Mesothelial cell of epicardium (in vitro differentiated cells): ENCODE measurements at places on chromosomes 3 and 15.

DNA sequence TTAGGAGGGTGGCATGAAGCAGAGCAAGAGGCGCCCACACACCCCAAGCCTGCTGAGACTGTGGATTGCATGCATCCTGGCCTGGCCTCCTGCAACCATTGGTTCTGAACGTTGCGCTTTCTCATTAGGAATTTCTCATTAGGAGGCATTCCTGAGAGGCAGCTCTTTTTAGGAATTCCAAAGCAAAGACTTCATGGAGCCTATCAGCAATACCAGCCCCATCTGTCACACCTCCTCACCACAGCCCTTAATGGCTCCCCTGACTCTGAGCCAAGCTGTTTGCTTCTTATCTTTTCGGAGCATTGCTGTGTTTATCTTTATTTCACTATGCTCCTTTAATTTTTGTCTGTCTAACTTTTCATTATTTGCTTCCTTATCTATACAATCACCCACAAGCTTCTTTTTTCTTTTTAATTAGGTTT, 226.9 kb downstream of the CACNA2D3 start:
- peak; percentile 51 for DNase-seq
- H3K27me3 ChIP-seq: no peaks in the 10 kb centered on the region
- H3K4me3 ChIP-seq: no peak overlapping the region
- H3K27ac ChIP-seq: peak overlapping the region; percentile 88

- no peak overlapping the region for H3K4me3 ChIP-seq
- no peaks in the 10 kb centered on the region for H3K36me3 ChIP-seq
- no peak overlapping the region for H3K27ac ChIP-seq
- peaks cover 10% of the 10 kb centered on the region for H3K4me1 ChIP-seq
- peaks cover 15% of the 10 kb centered on the region for H3K27me3 ChIP-seq
Observed at GRCh38 chr15:25738171-25738965, 124.8 kb downstream of the ATP10A start.

DNA sequence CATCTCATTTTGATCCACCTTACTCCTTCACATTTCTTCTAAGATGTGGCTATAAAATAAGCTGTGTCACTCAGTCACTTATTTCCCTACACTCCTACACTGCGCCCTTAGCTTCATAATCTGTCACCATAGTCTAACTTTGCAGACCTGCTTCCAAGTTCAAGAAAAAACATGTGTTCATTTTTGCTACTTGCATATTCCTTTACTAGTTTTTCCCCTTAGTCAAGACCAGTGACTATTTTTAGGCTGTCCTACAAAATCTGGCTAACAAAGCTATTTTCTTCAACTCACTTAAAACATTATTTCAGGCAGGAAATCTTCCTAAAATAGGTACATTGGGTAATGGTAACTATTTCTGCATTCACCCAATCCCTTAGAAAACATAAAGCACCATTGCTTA, 272.5 kb downstream of the TBC1D5 start:
- no peak overlapping the region for H3K4me3 ChIP-seq
- H3K27me3 ChIP-seq: no peaks in the 10 kb centered on the region
- H3K4me1 ChIP-seq: peaks cover 4% of the 10 kb centered on the region
- no peaks in the 10 kb centered on the region for H3K36me3 ChIP-seq
- no peak for DNase-seq

DNA sequence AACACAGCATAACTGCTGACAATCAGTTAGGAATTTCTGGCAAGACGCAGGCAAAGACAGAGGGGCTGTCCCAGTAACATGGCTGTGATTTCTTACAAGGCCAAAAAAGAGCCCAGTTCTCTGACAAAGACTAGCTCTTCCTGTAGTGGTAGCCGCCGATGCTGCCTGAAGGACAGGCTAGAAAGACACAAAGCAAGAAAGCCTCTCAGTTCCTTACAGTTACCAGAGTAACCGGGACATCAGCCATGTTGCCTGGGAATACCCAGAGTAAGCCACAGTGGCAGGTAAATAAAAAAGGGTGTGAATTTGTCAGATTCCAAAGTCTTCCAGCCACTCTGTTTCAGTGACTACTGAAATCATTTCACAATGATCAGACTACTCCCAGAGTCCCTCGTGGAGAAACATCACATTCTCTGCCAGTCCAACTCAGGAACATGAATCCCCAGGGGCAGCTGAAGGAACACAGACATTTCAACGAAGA, 493.6 kb upstream of the ADAMTS9 start:
- H3K4me3 ChIP-seq: no peak overlapping the region
- no peak overlapping the region for H3K27ac ChIP-seq
- peaks cover 11% of the 10 kb centered on the region for H3K4me1 ChIP-seq

GRCh38 chr3:69013253-69014021, at the start of gene EOGT:
EOGT (minus strand) TSS chr3:69013684; CDS start chr3:69009846, 3,838 bp downstream.
- H3K4me1 ChIP-seq: peaks cover 14% of the 10 kb centered on the region
- no peaks in the 10 kb centered on the region for H3K27me3 ChIP-seq
- H3K27ac ChIP-seq: peak within 1 kb of the TSS; percentile 86

DNA sequence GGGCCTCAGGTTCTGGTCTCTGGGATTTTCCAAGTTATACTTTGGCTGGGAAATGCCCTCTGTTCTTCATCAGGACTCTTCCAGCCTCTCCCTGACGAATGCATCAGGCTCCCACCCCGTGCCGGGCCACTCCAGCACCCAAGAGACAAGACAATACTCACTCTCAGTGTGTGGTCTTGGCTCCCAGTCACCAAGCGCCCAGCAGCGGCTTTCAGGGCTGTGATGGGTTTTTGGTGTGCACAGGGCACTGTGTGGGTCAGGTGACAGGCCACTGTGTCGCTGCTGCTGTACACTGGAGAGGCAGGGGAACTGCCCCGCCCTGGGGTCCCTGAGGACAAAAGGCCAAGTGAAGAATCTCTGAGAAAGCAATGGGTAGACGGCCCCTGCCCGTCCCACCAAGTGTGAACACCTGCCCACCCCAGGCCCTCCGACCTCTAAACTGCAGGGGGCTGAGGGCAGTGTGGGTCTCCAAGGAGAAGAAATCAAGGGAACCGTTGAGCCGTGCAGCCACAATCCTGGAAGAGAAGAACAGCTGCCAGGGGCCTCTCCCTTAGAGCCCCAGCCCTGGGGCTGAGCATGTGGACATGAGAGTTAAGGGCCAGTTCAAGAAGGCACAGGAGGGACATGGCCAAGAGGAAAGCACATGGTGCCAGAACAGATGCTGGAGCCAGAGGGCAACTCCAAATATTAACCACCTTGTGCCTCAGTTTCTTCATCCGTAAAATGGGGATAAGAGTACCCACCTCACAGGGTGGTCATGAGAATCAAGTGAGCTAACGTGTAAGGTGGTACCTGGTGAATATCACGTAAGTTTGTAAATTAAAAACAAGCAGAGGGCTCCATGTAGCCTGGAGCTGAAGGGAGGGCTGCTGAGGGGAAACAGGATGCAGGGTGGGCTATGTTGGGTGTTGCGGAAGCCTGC, 34.1 kb downstream of the PTPN23 start:
- H3K4me1 ChIP-seq: no peaks in the 10 kb centered on the region
- H3K4me3 ChIP-seq: no peak overlapping the region
- DNase-seq: no peak
- peaks cover 13% of the 10 kb centered on the region for H3K36me3 ChIP-seq
- no peaks in the 10 kb centered on the region for H3K27me3 ChIP-seq

- H3K36me3 ChIP-seq: no peaks in the 10 kb centered on the region
- DNase-seq: no peak
Observed at GRCh38 chr3:22098021-22098420, 347.0 kb upstream of the ZNF385D start.

GRCh38 chr15:68729789-68730411, 90.8 kb downstream of the ANP32A start:
- H3K27ac ChIP-seq: peak overlapping the region; percentile 83
- no peak overlapping the region for H3K4me3 ChIP-seq
- peaks cover 28% of the 10 kb centered on the region for H3K4me1 ChIP-seq
- no peaks in the 10 kb centered on the region for H3K27me3 ChIP-seq

- no peak for DNase-seq
- H3K27me3 ChIP-seq: no peaks in the 10 kb centered on the region
- H3K4me1 ChIP-seq: peaks cover 6% of the 10 kb centered on the region
- peaks cover 6% of the 10 kb centered on the region for H3K36me3 ChIP-seq
- no peak overlapping the region for H3K27ac ChIP-seq
- H3K4me3 ChIP-seq: no peak overlapping the region
Observed at GRCh38 chr3:34675383-34676120, 877.1 kb downstream of the PDCD6IP start.

DNA sequence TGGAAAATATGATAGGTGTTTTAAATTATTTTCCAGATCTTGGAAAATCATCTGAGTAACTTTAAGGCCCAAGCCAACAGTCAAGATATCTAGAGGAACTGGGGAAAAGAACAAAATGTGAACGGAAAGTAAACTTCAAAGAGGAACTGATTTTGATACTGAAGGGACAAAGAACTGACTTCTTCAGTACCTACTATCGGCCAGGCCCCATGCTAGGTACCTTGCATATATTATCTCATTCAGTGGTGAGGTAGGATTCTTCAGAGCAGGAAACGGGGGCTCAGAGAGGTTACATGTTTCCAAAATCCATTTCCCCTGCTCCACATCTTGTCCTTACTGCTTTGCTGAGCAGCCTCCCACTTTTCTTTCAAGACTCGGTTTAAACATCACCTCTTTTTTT, 9.8 kb upstream of the ZNF710 start:
- no peak overlapping the region for H3K27ac ChIP-seq
- no peaks in the 10 kb centered on the region for H3K4me1 ChIP-seq

GRCh38 chr3:16999871-17000270, 115.1 kb downstream of the PLCL2 start:
- H3K4me3 ChIP-seq: no peak overlapping the region
- H3K4me1 ChIP-seq: no peaks in the 10 kb centered on the region
- no peak overlapping the region for H3K27ac ChIP-seq
- DNase-seq: no peak
- no peaks in the 10 kb centered on the region for H3K36me3 ChIP-seq
- H3K27me3 ChIP-seq: peaks cover 2% of the 10 kb centered on the region

DNA sequence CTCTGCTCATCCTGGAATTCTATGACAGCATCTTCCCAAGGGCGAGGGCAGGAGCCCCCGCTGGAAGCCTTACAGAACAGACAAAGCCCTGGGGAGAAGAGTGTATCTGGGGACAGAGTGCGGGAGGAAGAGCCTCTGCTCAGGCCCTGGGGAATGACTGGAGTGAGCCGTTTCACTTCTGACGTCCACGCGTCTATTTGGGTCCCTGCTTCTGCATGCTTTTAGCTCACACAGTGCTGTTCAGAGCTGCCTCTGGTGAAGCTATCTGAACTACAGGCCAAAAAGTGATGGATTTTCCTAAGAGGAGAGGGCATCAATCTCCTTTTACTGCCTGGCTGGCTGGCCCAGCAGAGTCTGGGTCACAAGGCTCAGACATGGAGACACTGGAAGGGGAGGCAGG, 311.8 kb downstream of the NTRK3 start:
- H3K4me3 ChIP-seq: no peak overlapping the region
- H3K27ac ChIP-seq: no peak overlapping the region
- peaks cover 27% of the 10 kb centered on the region for H3K4me1 ChIP-seq
- H3K27me3 ChIP-seq: peaks cover 35% of the 10 kb centered on the region

- no peak overlapping the region for H3K4me3 ChIP-seq
- DNase-seq: no peak
- peaks cover 10% of the 10 kb centered on the region for H3K4me1 ChIP-seq
- H3K36me3 ChIP-seq: peaks cover 31% of the 10 kb centered on the region
- H3K27me3 ChIP-seq: no peaks in the 10 kb centered on the region
- H3K27ac ChIP-seq: no peak overlapping the region
Observed at GRCh38 chr3:138513090-138513843, 78.9 kb downstream of the ESYT3 start.

GRCh38 chr15:68687136-68687735, 108.4 kb downstream of the CORO2B start:
- H3K27ac ChIP-seq: no peak overlapping the region
- no peaks in the 10 kb centered on the region for H3K36me3 ChIP-seq
- no peak overlapping the region for H3K4me3 ChIP-seq
- H3K27me3 ChIP-seq: no peaks in the 10 kb centered on the region

- no peak overlapping the region for H3K4me3 ChIP-seq
- no peaks in the 10 kb centered on the region for H3K4me1 ChIP-seq
- peaks cover 15% of the 10 kb centered on the region for H3K27me3 ChIP-seq
- H3K27ac ChIP-seq: no peak overlapping the region
- no peaks in the 10 kb centered on the region for H3K36me3 ChIP-seq
Observed at GRCh38 chr15:68367992-68368391, 64.0 kb downstream of the ITGA11 start.

DNA sequence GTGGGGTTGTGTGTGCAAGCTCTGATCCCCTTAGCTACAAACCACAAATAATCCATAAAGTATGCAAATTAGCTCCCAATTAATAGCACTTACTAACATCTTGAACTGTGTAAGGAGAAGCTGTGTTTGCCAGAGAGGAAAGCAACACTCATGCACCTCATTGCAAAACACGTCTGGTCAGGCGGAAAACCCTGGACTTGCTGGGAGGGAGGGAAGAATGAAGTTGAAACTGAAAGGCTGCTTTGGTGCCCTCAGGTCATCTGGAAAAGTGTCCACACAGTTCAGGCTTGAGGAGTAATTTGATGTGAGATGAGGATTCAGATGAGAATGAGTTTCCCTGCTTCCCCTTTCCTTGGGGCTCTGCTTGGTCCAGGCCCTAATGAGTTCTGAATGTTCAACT, 185.5 kb upstream of the ANKRD28 start:
- H3K27me3 ChIP-seq: no peaks in the 10 kb centered on the region
- H3K27ac ChIP-seq: no peak overlapping the region
- no peak for DNase-seq
- no peaks in the 10 kb centered on the region for H3K4me1 ChIP-seq
- H3K36me3 ChIP-seq: peaks cover 4% of the 10 kb centered on the region
